Right forelimb (tissue), 1 donor: ENCODE measurements at places on chromosomes 3 and 15.
A peak's percentile ranks its signal among the peaks of the same experiment; 100 is the strongest.

DNA sequence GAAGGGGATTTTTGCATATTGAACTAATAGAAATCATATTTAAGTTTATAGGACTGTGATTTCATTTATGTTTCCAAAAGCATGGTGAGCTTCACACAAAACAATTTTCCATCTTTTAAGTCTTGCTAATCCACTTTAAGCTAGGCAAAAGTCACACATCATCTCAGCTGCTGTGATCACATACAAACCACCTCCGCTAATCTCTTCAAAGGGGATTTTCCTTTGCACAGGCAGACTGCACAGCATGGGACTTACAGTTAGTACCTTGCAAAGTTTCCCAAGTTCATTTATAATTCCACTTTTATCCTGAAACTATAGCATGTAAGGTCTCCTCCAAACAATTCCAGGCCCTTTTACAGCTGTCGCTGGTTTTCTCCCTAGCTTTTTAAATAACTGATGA, 225.1 kb upstream of the CNTN3 start:
- DNase-seq = no peak

GRCh38 chr15:86041399-86041798, 38.3 kb upstream of the AGBL1 start:
- DNase-seq = no peak

DNA sequence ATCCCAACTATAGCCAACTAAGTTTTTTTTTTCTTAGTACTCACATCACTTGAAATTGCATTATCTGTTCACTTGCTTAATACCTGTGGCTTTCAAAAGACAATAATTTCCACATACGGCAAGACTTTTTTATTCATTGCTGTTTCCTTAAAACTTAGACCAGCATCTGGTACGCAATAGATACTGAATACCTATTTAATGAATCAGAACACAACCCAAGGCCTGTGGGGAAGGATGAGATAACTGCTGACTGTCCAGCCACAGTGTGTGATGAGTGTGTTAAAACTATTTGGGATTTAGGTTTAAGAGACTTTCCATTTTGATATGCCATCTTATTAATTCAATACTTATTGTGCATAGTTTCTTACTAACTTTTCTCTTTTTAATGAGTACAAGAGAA, 988.7 kb downstream of the NTRK3 start:
- no peak for DNase-seq

- no peak for DNase-seq
Observed at GRCh38 chr15:100922192-100923040, 3.3 kb downstream of the LRRK1 start.

DNA sequence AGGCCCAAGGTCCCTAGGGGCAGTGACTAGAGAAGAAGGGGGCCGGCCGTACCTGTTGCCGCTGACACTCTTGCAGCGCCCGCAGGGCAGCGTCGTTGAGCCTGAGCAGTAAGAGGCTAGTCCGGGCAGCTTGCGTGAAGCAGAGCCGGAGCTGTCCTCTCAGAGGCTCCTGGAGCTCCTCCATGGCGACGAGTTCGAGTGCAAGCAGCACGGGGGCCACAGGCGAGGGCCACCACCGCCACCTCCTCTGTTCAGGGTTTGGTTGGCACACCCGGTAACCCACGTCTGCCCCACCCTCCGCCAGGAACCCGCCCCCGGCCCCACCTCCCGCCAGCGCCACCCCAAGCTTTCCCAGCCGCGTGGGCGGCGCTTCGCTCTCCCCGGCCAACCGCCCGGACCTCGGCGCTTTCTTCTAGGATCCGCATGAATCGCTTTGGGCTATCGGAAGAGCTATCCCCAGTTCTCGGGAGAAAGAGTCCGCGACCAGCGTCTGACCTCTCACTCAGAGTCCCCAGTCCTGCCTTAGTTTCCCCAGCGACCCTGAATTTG, at the start of gene ELL3:
TSS of gene ELL3 (minus strand) at position 249 of the 549 bp plus-strand sequence. CDS start at position 184, 65 bp downstream.
- DNase-seq = peak; percentile 83

- DNase-seq = no peak
Observed at GRCh38 chr3:52645549-52645948, 40.2 kb downstream of the PBRM1 start.
